ENCODE measurements at places on chromosomes 7 and 10. TPM values are rescaled to one million over a fixed set of nuclear protein-coding genes. Genes with fewer than 3 reads are reported as not detected.
A peak's percentile ranks its signal among the peaks of the same experiment; 100 is the strongest.

DNA sequence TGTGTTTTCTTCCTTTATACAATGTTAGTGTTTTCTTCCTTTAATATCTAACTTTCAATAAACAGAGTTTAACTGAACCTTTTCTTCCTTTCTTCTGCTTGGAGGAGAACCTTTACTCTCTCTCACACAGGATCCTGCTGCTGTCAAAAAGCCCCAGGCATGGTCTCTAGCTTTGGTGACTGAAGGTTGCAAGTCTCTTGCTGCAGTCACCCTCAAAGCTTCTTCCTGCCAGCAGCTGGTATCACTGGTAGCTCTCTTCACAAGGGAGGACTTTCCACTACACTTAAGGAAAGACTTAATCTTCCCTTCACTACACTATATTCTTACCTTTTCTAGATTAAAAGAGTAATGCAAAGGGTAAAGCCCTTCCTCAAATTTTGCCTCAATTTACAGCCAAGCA lies 153.4 kb downstream of the SGMS1 start:
- no peak for DNase-seq

The CALML3 gene
- not detected for total RNA-seq

GRCh38 chr7:68629-69028 lies 123.7 kb upstream of the FAM20C start:
- DNase-seq = no peak

DNA sequence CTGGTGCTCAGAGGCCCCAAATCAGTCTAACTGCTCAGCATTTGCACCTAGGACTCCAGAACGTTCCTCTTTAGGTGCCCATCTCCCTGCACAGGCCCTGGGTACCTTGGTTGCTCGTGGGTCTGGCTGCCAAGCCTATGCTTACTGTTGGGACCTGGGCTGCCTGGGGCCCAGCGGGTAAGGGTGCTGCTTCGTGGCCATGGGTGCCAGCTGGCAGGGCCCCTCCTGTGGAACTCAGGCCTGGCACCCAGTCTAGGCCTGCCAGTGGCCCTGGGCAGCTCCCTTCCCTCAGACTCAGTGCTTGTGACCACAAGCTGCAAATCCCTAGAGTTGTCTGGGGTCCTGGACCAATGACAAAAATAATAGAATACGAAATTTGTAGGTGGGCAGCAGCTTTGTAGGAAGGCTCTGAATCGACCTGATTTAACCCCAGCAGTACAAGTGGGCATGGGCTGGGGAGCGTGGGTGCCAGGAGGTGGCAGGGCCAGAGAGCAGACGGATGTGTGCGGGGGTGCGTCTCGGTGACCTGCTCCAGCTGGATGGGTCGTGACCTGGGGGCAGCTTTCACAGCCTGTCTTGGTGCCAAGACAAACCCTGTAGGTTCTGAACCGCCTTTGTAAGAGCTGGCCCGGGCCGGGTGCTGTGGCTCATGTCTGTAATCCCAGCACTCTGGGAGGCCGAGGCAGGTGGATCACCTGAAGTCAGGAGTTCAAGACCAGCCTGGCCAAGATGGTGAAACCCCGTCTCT lies 69.7 kb downstream of the MKI67 start:
- no peak for DNase-seq

DNA sequence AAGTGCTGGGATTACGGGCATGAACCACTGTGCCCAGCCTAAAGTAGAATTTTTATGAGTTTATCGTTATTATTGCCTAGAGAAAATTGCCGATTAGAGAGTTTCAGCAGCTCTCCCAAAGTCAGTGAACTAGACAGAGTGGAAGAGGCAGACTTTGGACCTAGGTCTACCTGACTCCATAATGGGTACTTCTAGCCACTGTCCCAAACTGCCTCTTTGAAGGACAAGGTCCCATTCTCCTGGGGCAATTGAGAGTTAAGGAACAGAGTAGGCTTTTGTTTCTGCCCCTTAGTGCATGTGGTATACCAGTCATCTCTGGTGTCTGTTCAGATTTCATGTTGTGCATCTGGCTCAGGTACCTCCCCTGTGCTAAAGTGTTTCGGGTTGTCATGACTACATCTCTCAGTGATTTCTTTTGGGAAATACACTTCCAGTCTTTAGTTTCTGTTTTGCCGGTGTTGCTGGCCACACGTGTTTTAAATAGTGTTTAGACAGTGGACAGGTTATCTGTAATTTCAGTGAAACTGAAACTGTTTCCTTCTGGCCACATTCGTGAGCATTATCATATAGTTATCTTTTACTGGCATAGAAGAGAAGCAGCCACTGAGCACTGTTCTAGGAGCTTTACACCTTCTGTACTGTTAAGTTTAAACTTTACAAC lies 4.7 kb downstream of the TMEM236 start:
- no peak for DNase-seq

The MRLN gene
- total RNA-seq = not detected

GRCh38 chr10:60041489-60042133 lies 135.3 kb upstream of the CCDC6 start:
- DNase-seq = no peak

The GBX1 gene
- 0.57 TPM for total RNA-seq

- DNase-seq = no peak
These were observed 110.8 kb downstream of the TMEM178B start for GRCh38 chr7:141184532-141185190.

DNA sequence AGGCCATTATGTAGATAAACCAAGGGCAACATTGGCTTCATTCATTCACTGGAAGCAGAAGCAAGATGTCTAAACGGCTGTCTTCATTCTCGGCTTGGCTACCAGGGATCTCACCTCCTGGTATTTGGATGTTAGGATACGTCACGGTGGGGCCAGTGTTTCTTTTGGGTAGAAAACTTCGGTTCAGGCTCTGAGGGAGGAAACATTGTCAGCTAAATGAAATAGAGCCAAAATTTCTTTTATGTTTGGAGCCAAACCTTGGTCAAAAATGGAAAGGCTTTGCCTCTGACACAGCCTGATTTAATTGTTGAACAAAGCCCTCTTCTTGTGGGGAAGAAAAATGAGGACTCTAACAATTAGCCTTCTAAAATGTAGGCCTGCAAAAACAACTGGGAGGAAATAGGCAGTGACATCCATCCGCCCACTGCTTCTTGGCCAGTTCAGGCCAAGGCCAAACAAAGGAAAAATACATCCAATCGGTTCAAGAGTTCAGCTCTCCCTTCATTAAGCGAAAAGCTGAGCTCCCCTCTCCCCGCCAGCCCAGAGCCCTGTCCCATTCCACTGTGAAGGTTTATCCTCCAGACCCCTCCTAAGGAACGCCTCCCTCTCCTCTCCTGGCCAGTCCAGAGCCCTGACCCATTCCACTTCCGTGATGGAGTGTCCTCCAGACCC lies 44.4 kb downstream of the PFKFB3 start:
- no peak for DNase-seq

- no peak for DNase-seq
These were observed 80.2 kb downstream of the SORBS1 start for GRCh38 chr10:95480901-95481491.

DNA sequence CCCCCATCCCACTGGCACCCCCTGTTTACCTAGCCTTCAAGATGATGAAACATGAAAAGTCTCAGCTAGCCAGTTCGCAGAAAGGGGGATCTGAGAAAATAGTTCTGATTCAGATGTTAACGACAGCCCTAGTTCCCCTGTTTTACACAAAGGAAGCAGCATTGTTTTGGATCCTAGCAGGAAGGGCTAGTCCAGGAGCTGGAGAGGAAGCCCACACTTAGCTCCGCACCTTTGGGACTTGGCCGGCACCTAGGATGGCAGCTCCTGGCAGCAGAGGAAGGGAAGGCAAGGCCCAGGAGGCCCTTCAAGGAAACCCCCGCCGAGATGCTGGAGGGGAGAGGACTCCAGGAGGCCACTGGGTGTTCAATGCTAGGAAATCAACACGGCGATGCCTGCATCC lies 29.0 kb upstream of the MGMT start:
- no peak for DNase-seq

DNA sequence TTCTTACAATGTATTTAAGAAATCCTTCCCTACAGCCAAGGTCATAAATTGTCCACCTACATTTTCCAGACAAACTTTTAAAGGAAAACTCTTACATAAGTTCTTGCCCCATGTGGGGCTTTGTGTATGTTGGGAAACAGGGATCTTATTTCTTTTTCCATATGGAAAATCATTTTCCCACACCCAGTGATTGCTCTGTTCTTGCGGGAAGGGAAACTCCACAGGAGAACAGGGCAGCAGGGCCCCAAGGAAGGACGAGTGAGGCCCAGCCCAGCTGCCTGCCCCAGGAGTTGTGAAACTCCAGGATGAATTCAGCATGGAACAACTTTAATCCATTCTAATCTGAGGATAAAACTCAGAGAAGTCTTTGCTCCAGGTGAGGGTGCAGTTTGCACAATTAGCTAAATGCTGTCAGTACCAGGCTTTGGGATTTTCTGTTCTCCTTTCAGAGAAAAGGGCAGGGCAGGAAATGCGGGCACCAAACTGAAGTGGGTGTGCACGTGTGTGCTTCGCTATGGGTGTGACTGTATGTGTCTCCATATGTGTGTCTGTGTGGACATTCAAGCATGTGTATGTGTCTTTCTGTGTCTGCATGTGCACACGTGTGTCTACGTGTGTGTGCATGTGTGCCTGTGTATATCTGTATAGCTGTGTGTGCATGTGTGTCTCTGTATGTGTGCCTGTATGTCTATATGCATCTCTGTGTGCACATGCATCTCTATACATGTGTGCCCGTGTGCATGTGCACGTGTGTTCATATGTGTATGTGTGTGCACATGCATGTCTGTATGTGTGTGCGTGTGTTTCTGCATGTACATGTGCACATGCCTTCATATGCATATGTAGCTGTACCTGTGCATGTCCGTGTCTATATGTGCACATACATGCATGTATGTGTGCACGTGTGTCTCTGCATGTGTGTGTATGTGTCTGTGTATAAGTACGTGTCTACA lies 102.0 kb upstream of the FAM20C start:
- no peak for DNase-seq

The MSMB gene
- total RNA-seq = not detected

DNA sequence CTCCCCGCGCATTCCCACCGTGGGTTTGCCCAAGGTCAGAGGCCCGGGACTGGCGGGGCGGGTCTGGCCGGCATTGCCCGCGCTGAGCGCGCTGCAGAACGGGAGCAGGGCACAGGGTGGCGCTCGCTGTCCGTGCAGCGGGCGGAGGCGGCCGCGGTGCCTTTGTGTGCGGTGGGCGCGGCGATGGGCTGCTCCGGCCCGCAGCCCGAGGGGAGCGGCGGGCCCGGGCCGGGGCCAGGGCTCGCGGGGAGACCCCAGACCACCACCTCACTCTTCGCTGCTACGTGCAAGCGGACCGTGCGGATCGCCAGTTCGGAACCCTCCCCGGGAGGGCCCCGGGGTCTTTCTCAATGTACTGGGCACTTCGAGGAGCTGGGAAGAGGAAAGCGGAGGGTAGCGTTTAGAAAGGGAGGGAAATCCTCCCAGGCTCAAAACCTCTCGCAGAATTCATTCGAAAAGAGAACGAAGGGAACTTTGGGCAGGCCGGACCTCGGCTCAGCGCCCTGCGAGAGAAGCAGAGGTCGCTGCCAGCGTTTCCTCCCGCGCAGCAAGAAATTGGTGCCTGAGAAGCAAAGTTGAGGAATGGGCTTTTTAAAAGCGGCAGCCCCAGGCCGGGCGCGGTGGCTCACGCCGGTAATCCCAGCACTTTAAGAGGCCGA lies 8.5 kb downstream of the SP8 start:
- no peak for DNase-seq

DNA sequence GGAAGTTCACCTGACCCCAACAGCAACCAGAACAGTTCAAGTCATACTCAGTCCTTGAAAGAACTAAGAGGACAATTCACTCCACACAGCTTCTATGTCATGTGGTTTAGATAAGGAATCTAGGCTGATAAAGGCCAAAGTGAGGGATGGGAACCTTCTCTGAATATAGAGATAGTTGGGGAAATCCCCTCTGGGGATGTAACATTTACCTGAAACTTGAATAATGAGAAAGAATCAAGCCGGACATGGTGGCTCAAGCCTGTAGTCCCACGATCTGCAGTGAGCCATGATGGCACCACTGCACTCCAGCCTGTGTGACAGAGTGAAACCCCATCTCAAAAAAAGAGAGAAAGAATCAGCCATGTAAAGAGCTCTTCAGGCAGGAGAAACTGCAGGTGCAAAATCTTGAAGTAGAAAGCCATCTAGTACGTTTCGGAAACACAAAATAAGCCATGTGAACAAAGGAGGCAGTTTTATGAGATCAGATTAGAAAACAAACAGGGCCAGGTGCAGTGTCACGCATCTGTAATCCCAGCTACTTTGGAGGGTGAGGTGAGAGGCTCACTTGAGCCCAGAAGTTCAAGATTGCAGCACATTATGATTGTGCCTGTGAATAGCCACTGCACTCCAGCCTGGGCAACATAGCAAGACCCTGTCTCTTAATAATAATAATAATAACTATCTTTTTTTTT lies 4.5 kb upstream of the DNMBP start:
- no peak for DNase-seq

The HOXA11 gene
- not detected for total RNA-seq

- DNase-seq = no peak
These were observed 1024.9 kb downstream of the REEP3 start for GRCh38 chr10:64546073-64546472.

The SPACDR gene
- 1.1 TPM for total RNA-seq

DNA sequence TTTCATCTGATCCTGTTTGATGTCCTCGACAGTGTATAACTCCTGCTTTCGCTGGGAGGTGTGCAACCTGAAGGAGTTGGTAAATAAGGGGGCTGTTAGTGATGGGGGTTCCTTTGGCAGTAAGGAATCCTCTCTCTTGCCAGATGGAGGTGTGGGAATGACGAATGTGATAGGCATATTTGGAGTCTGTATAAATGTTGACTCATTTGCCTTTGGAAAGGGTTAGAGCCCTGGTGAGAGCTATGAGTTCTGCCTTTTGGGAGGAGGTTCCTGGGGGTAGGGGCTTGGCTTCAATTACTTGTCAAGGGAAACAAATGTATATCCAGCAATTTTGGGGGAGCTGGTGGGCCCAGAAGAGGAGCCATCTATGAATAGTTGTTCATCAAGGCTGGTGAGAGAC lies 11.4 kb upstream of the CHST3 start:
- peak; percentile 4 for DNase-seq

Measured in cardiac septum (tissue), 1 donor.